ENCODE measurements at places on chromosomes 6 and 20. TPM values are rescaled to one million over a fixed set of nuclear protein-coding genes. Genes with fewer than 3 reads are reported as not detected.

Gene NOP56
- 570 TPM for total RNA-seq

Gene RAET1L
- total RNA-seq, result 1.1 TPM

Gene C6orf52
- total RNA-seq, result 0.80 TPM

Gene TUBB1
- total RNA-seq, result not detected

Gene HLA-DRB1
- total RNA-seq, result not detected

Gene LTA
- not detected for total RNA-seq

Gene STMND1
- total RNA-seq, result not detected

Gene GSTA4
- 20.9 TPM for total RNA-seq

Gene ZBTB46
- 7.3 TPM for total RNA-seq

Gene PRL
- not detected for total RNA-seq

Gene RBPJL
- total RNA-seq, result not detected

Gene RHAG
- not detected for total RNA-seq

Gene FOXS1
- not detected for total RNA-seq

Gene THBS2
- not detected for total RNA-seq

Gene DSN1
- 39.8 TPM for total RNA-seq

Gene SAPCD1
- total RNA-seq, result 6.0 TPM

Gene IPCEF1
- 0.29 TPM for total RNA-seq

Gene ADGRG6
- 73.2 TPM for total RNA-seq

Gene PRKN
- not detected for total RNA-seq

Gene CGAS
- total RNA-seq, result 19.4 TPM

Gene CRISP3
- total RNA-seq, result not detected

Gene FAM209B
- total RNA-seq, result not detected

Gene UBD
- total RNA-seq, result not detected

Gene CDC5L
- 23.0 TPM for total RNA-seq

Gene OOEP
- total RNA-seq, result not detected

Gene CTCFL
- not detected for total RNA-seq
